ENCODE measurements at places on chromosomes 7 and 10.

DNA sequence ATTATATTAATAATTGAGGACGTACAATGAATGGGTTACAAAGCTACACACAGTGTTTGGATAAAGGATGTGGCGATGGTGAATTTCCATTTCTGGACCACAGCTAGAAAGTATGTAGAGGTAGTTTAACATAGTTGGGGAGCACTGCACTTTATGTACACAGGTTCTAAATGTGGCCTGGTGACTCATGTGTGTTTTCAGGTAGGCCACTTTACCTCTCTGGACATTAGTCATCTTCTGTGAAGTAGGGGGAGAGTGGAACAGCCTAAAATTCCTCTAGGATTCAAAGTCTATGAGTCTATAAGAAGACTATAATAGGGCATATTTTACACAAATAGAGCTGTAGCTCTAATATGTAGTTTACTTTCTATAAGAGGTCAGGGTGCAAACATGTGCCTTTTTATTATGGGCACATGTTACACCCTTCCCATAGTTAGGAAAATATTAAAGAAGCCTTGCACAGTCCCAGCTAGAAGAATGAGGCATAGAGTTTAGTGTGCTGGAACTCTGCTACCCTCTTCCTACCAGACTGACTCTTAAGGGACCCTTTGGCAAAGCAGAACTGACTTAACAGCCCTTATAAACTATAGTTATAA, 594.9 kb downstream of the LRMDA start:
- DNase-seq, result no peak

- DNase-seq, result no peak
Observed at GRCh38 chr7:138654616-138655015, 46.5 kb downstream of the SVOPL start.

GRCh38 chr10:119477444-119477843, 65.1 kb downstream of the RGS10 start:
- no peak for DNase-seq

- DNase-seq, result no peak
Observed at GRCh38 chr7:17054836-17055235, 173.1 kb upstream of the AGR3 start.

GRCh38 chr10:22379059-22379458, 33.8 kb downstream of the SPAG6 start:
- peak; percentile 81 for DNase-seq

GRCh38 chr10:4460267-4460666, 365.7 kb upstream of the AKR1E2 start:
- no peak for DNase-seq

GRCh38 chr7:11847336-11847735, 15.3 kb upstream of the THSD7A start:
- no peak for DNase-seq

- no peak for DNase-seq
Observed at GRCh38 chr7:16719699-16720098, 33.9 kb upstream of the TSPAN13 start.

DNA sequence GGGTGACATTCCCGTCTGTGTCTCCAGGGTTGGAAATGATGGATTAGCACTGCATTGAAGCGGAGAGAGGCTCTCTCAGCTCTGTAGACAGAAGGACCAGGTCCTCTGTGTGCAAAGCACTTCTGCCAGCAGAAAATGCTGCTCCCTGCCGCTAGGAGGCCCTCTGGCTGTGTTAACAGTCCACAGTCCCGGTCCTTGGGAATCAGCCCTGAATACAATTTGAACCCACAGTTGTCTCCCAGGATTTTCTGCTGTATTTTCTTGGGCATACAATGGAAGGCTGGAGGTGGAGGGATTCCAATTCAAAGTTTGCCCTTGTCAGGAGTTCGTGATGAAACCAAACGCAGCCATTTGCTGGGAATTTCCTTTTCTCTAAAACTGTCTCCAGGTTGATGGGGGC, 205.2 kb downstream of the GLRX3 start:
- peak; percentile 58 for DNase-seq

DNA sequence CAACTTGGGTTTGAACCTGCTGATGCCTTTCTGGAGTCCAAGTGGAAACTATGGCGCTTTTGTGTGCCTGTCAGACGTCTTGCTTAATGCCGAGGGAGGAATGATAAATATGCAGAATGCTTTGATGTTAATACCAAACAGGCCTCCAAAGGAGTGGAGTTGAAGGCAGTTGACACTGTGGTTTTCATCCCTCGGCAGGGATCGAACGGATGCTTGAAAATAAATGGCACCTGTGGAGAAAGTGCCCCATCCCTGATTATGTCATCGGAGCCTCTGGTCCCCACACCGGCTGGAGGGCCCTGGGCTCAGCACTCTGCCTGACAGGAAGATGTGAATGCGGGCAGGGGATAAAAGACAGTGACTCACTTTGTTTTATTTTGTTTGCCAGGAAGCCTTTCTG, 148.7 kb upstream of the GPR26 start:
- DNase-seq, result no peak

DNA sequence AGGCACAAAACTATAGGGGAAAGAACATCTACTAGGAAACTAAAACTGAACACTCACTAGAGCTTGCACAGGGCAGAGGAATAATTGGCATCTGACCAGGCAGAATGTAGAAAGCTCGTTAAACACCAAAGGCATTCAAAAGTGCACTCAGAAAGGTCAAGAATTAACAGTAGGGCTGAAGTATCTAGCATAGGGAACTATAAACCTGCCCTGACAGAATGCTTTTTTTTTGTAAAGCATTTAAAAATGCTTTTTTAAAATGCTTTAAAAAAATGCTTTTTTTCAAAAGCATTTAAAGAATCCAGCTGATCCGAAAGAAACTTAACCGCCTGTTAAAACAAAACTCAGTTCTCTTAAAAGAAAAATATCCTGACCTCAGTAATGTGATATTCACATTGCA, 74.6 kb upstream of the EGFR start:
- DNase-seq, result no peak

DNA sequence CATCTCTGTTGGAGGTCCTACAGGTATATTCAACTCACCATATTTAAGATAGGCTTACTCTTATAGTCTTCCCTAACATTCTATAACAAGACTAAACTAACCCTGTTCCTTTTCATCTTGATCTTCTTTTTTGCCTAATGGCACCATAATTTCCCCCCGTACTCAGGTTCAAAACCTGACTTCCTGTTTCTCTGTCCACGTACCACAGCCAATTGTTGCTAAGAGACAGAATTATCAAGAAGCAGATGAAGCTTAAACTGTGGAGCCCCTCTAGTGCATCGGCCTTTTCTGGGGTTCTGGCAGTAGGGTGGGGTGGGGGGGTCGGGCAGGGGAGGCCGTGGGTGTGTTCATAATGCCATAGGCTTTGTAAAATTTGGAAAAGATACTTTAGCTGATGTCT, 109.2 kb downstream of the EVX1 start:
- no peak for DNase-seq

DNA sequence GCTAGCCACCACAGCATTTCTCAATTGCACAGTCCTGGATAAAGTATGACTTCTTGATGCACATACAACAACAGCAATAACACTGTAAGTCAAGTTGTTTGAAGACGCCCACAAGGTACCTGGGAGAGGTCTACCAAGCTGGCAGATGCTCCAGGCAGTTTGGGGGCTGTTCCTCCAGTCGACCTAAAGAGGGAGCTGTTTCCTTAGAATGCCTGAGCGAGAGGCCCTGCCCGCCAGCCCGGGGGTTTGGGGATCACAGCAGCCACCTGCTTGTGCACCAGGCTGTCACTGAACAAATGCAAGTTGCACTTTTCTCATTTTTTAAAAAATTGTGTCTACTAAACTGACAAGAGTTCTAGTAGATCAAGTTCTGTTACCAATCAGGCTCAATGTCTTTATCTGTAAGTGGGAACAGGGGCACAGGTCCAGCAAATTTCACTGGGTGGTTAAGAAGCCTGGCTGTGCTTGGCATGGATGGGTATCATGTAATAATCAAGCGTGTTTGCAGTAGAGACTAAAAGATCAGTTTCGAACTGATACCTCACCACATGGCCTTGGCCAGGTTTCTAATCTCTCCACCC, 193.8 kb upstream of the ADO start:
- DNase-seq, result peak; percentile 87

- DNase-seq, result peak; percentile 62
Observed at GRCh38 chr10:84179059-84179710, 5.6 kb downstream of the GPR15LG start.

- DNase-seq, result no peak
Observed at GRCh38 chr7:46811529-46811928, 770.4 kb downstream of the TNS3 start.

DNA sequence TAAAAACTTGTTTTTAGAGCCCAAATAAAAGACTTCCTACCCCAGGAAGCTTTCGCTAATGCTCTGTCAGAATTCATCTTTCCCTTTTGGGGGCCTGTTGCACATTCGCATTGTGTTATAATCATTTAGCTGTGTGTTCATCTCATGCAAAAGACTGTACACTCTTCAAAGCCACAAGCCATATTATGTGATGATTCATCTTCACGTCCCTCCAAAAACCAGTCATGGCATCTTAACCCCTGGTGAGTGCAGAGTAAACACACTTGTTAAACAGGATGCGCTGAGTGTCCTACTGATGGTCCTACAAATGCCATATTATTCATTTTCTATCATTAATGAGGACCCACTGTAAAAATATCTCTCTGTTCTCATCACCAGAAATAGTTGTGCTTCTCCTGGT, 235.4 kb downstream of the KIAA1217 start:
- DNase-seq, result no peak

GRCh38 chr7:66261941-66262340, 56.8 kb downstream of the TPST1 start:
- DNase-seq, result no peak

- no peak for DNase-seq
Observed at GRCh38 chr10:100141446-100142087, 44.3 kb downstream of the ERLIN1 start.

GRCh38 chr10:3438606-3439005, 266.0 kb upstream of the PITRM1 start:
- no peak for DNase-seq

DNA sequence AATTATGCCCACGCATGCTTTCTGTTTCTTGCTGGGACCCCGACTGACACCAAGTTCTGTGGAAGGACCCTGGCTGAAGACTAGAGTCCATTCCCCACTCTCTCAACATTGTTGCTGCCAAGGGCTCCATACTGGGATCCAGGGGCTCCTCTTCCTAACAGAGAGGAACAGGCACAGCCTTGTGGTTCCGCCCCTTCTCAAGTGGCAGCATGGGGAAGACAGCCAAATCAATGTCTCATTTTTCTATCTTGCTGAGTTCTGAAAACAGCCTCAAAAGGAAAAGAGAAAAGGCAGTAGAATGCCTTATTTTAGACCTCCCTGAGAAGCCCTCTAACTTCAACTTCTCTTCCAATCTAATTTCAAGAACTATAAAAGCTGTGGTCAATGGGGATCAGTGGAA, 23.7 kb upstream of the LAMB1 start:
- no peak for DNase-seq

- peak; percentile 50 for DNase-seq
Observed at GRCh38 chr7:85750454-85750949, 563.6 kb upstream of the SEMA3D start.

DNA sequence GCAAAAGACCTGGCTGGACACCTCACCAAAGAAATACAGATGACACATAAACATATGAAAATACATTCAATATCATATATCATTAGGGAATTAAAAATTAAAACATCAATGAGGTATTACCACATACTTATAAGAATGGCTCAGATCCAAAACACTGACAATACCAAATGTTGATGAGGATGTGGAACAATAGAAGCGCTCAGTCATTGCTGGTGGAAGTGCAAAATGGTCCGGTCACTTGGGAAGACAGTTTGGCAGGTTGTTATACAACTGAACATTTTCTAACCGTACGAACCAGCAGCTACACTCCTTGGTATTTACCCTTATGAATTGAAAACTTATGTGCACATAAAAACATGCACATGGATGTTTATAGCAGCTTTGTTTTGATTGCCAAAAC, 38.5 kb downstream of the ZMYND11 start:
- no peak for DNase-seq

- no peak for DNase-seq
Observed at GRCh38 chr7:6197801-6198551, 74.4 kb downstream of the CYTH3 start.

DNA sequence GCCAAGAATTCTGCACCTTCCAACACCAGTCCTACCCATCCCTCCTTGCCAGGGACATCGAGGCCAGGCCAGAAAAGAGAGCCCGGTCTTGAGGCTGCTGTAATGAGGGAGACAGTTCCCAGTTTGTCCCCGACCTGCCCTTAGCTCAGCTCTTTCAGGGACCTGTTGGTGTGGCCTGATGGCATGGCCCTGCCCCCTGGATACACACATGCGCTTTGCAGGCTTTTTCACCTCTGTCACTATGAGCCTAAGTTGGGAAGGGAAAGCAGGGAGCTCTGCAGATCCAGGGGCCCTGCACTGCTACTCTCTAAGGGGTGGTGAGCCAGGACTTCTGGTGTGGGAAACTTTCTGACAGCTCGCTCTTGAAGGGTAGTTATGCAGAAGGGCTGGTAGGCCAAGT, 2.1 kb downstream of the SCD start:
- no peak for DNase-seq

GRCh38 chr7:106285051-106285854, 470 bp upstream of the NAMPT start:
- peak; percentile 100 for DNase-seq

DNA sequence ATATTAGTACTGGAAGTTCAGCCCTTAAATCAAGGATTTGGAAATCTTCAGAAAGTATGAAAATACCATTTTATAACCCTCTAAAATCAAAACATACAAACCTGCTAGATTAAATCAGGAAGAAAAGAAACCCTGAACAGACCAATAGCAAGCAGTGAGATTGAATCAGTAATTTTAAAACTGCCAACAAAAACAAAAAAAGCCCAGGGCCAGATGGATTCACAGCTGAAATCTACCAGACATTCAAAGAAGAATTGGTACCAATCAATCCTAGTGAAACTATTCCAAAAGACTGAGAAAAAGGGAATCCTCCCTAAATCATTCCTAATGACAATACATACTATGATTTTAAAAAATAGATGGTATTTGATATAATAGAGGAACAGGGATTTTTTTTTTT, 70.1 kb downstream of the MCU start:
- DNase-seq, result no peak

GRCh38 chr7:30835396-30835915, 64.2 kb downstream of the MINDY4 start:
- no peak for DNase-seq

- no peak for DNase-seq
Observed at GRCh38 chr7:84021292-84021908, 173.2 kb downstream of the SEMA3A start.

GRCh38 chr10:66564287-66564686, 361.5 kb upstream of the LRRTM3 start:
- no peak for DNase-seq

GRCh38 chr7:43577485-43577951, 5.4 kb upstream of the STK17A start:
- DNase-seq, result no peak

Data from activated CD4-positive, alpha-beta T cell treated with anti-CD3 and anti-CD28 coated beads for 36 hours (primary cell).